ENCODE measurements at places on chromosomes 7 and 10. TPM values are rescaled to one million over a fixed set of nuclear protein-coding genes. Genes with fewer than 3 reads are reported as not detected.

Gene INA
- 9.4 TPM for total RNA-seq

DNA sequence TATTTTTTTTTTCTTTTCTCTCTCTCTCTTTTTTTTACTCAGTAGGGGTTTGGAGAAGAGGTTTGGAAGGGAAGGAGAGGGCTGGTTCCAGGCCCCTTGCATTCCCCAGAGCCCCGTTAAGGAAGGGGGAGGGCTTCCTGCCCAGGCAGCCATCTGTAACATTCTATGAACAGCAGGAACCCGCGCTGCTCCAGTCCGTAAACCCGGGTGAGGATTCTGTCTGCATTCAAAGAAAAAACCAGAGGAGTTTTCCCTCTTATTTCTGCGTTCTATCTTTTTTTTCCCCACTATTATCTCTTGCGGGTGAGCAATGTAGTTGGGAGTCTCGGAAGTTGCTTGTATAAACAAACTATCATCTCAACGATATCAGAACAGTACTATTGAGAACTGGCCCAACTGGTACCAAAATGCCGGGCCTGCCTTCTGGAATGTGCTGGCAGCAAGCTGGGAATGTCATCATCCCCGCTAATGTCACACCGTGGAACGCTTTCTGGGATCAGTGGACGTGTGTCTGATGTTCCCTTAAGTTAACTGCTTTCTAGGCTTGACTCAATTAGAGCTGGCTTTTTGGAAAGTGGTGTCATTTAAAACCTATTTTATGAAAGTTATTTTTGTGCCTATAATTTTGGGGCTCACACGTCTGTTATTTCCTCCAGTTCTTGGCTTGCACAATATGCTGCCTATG is 153.1 kb upstream of the MEOX2 start:
- H3K4me3 ChIP-seq: peak overlapping the region; percentile 81
- DNase-seq: no peak
- H3K27ac ChIP-seq: peak overlapping the region; percentile 77
- peaks cover 17% of the 10 kb centered on the region for H3K4me1 ChIP-seq
- H3K27me3 ChIP-seq: no peaks in the 10 kb centered on the region

DNA sequence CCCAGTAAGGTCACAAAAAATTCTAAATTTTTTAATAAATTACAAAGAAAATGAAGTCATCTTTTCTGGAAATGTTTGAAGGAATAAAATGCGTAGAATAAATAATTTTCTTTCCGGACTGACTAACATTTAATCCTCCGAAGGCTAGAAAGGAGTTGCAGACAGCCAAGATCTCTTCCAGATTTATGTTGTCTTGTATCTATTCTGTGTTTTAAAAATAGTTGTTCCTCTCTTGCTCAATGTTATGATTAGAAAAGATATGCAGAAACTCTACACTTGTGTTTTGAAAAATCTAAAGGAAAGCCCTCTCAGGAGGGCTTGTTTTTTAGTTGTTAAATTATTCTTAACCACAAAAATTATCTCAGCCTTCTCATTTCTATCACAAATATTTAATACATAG is 70.7 kb downstream of the MACC1 start:
- no peak overlapping the region for H3K27ac ChIP-seq
- DNase-seq: no peak
- H3K27me3 ChIP-seq: no peaks in the 10 kb centered on the region
- no peak overlapping the region for H3K4me3 ChIP-seq
- peaks cover 5% of the 10 kb centered on the region for H3K4me1 ChIP-seq

DNA sequence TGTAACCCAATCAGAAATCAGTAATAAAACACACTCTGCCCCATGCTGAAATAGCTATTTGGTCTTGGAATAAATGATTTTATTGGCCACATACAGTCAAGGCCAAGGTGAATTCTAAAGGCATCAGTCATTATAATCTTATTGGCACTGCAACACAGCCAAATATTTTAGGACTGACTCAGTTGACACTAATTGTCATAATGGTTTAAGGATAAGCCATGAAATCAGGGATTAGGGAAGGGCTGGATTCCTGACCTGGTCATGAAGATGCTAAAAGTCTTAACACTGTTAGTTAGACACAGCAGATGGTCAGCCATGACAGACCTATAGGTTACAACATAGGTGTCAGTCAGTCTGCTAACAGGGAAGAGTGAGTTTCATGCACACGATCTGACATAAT is 330.3 kb upstream of the NPSR1 start:
- no peak for DNase-seq
- H3K4me1 ChIP-seq: no peaks in the 10 kb centered on the region
- H3K27ac ChIP-seq: no peak overlapping the region
- no peaks in the 10 kb centered on the region for H3K36me3 ChIP-seq

DNA sequence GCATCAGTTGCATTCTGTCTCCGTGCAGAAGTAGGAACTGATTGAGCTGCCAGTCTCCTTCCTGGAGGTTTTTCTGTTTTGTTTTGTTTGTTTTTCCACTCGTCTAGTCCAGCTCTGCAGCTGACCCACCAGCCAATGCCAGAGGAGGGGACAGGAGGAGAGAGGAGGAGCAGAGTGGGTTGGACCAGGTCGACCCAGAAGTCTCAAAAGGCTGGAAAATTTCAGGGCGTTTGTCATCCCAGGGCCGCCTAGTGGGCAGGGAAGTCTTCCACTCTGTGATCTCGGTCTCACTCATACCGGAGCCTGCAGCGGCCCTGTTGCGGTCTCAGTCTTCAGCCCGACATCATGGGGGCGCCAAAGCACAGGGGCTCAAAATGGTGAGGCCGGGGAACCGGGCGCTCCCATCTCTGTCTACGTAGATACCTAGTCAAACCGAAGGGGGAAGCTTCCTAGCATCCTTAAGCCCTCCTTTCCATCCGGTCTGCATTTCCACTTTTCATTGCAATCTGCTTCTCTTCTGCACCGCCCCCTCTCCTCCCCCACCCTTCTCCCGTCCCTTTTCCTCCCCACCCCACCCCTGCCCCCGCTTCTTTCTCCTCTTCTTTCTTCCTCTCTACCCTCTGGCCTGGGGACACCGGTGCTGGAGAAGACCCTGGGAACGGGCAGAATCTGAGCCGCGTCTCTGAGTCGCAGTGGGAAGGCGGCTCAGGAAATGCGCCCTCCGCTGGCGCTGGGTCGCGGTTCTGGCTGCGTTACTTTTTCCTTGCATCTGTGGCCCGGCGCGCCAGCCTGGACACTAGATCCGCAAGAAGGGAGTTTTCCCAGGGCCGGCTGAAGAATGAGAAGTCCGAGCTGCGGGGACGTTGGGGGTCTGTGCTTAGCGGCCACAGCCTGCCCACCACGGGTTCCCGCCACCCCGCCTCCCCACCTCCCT is 16.2 kb upstream of the PAX2 start:
- no peak for DNase-seq
- H3K36me3 ChIP-seq: no peaks in the 10 kb centered on the region

DNA sequence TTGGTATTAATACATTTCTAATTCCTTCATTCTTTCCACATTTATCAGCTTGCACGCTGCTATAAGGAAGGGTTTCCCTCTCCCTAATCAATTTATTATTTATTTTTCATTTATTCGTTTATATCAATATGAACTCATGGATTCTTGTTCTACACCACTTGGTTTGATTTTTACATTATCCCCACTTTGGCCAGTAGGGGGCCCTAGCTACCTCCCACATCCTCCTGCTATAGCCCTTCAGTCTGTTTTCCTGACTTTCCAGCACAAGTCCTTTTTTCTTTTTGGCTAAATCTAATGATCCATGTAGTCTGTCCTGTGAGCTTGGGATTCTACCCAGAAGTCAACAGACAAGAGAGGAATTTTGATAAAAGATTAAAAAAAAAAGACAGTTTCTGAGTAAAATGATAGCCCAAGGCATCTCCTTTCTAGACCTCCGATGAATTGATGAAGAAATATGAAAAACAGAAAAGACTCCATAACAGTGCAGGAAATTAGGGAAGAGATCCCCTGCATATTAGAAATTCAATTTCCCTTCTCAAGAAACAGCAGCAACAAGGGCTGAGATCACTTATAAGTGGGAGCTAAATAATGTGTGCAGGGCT is 47.7 kb downstream of the LYZL2 start:
- no peak for DNase-seq
- no peak overlapping the region for H3K4me3 ChIP-seq
- peaks cover 28% of the 10 kb centered on the region for H3K4me1 ChIP-seq
- no peaks in the 10 kb centered on the region for H3K27me3 ChIP-seq
- H3K27ac ChIP-seq: no peak overlapping the region

Data from type B pancreatic cell (in vitro differentiated cells).